Activated CD4-positive, alpha-beta T cell treated with anti-CD3 and anti-CD28 coated beads, Interleukin-2, amount 10 ng/mL, durations not matched to agents 24 days and 14 days (primary cell): ENCODE measurements at places on chromosomes 3 and 15. TPM values are rescaled to one million over a fixed set of nuclear protein-coding genes. Genes with fewer than 3 reads are reported as not detected.

The ALDH1A2 gene
- 0.37 and 0.57 TPM in 2 replicates for total RNA-seq

GRCh38 chr3:6867269-6867668 lies 6.4 kb downstream of the GRM7 start:
- H3K36me3 ChIP-seq = no peaks in the 10 kb centered on the region
- peaks cover 11% of the 10 kb centered on the region for H3K27me3 ChIP-seq
- H3K4me1 ChIP-seq = no peaks in the 10 kb centered on the region
- H3K27ac ChIP-seq = no peak overlapping the region

GRCh38 chr3:37183976-37184375 lies 9.6 kb upstream of the LRRFIP2 start:
- H3K36me3 ChIP-seq = peaks cover 2% of the 10 kb centered on the region
- H3K4me3 ChIP-seq = no peak overlapping the region
- no peak overlapping the region for H3K27ac ChIP-seq
- no peak for DNase-seq

DNA sequence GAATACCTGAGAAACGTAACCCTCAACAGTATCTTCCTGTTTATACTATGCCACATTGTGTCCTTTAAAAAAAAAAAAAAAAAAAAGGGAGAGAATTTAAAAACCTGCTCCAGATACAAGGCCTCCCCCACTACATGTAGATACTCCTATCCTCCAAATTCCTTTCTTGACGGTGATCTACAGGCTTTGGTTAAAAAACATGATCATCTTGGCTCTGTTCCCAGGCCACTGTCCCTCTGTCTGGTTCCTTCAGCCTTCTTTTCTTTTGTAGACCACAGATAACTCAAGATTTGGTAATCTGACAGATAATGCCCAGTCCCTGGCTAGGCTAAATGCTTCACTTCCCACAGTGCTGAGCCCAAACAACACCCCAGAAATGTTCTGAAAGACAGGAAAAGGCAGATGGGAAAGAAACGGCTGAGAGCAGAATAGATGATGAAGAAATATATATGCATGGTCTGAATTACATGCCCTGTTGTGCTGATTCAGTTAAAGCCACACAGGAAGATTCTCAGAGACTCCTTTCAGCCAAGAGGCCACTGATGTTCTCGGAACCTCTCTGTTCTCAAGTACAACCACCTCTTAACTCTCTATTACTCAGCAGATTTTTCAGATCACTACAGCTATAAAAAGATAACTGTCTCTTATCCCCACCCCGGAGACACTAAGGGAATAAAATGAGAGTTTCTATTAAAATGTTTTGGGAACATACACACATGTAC lies 48.3 kb downstream of the NPTN start:
- DNase-seq = no peak
- no peaks in the 10 kb centered on the region for H3K27me3 ChIP-seq
- H3K27ac ChIP-seq = no peak overlapping the region
- H3K4me3 ChIP-seq = peak overlapping the region; percentile 5
- H3K4me1 ChIP-seq = peaks cover 39% of the 10 kb centered on the region

The PAK6 gene
- 0.33 and 0.54 TPM in 2 replicates for total RNA-seq
